Stimulated activated CD8-positive, alpha-beta memory T cell treated with anti-CD3 and anti-CD28 coated beads, Interleukin-15, amount 100 ng/mL, for 4 hours (primary cell): ENCODE measurements at places on chromosomes 2 and 18.

- DNase-seq: no peak
Observed at GRCh38 chr2:550860-551567, 126.2 kb downstream of the TMEM18 start.

GRCh38 chr2:64141674-64142405, 2.4 kb downstream of the PELI1 start:
- no peak for DNase-seq

DNA sequence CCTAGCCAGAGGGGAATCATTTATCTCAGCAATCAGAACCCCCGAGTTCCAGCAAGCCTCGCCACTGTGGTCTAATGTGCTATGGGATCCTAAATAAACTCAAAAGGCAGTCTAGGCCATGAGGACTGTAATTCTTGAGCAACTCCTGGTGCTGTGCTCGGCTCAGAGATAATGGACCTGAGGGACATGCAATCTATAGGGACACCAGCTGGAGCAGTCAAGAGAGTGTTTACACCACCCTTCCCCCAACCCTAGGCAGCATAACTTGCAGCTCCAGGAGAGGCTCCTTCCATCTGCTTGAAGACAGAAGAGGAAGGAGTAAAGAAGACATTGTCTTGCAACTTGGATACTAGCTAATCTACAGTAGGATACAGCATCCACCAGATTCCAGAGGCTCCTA, 225.5 kb upstream of the KLHL14 start:
- DNase-seq: no peak

DNA sequence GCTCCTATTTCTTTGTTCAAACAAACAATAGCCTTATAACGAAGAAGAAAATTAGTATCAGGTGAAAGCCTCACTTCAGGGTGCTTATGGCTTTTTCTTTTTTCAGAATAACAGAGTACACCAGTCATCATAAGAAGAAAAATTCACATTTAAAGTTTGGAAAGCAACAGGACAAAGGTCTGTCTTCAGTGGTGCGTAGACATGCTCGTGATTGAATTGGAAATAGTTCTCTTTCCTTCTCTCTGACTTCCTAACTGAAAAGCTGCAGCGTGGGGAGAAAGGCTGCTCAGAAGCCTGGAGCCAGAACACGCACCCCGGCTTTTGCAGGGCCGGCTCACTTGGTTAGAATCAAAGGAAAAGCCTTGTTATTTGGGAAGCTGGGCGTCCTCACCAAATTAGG, 127.6 kb upstream of the ZNF516 start:
- no peak for DNase-seq

DNA sequence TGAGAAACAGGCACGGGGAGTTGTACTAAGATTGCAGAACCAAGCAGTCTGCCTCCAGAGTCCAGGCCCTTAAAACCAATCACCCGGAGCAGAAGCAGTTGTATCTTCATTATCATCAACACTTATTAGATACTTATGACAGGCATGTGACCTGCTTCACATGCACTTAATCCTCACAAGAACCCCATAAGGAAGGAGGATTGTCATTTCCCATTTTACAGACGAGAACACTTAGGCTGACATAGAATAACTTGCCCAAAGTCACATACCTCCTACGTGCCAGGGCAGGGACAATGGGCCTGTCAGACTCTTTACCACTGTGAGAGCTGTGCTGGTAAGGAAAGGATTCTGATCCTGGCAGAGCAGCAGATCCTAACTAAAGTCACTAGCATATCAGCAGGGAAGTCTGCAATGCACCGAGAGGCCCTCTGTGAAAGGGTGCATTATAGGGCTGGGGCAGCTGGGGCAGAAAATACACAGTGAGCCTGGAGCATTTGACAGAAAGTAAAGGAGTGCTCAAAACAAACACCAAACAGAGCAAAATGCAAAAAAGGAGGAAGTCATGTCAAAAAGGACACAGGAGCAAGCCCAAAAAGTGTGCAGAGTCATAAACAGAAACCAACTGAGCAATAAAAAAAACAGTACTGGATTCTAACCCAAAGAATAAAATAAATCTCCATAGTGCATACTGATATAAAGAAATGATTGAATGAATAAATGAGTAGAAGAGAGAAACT, 55.9 kb upstream of the SP3 start:
- no peak for DNase-seq

GRCh38 chr2:133561045-133561852, 7.0 kb downstream of the NCKAP5 start:
- no peak for DNase-seq
